ENCODE measurements at places on chromosomes 7 and 10.
A peak's percentile ranks its signal among the peaks of the same experiment; 100 is the strongest.

GRCh38 chr10:88042160-88043100, 179.0 kb downstream of the PTEN start:
- DNase-seq = no peak

DNA sequence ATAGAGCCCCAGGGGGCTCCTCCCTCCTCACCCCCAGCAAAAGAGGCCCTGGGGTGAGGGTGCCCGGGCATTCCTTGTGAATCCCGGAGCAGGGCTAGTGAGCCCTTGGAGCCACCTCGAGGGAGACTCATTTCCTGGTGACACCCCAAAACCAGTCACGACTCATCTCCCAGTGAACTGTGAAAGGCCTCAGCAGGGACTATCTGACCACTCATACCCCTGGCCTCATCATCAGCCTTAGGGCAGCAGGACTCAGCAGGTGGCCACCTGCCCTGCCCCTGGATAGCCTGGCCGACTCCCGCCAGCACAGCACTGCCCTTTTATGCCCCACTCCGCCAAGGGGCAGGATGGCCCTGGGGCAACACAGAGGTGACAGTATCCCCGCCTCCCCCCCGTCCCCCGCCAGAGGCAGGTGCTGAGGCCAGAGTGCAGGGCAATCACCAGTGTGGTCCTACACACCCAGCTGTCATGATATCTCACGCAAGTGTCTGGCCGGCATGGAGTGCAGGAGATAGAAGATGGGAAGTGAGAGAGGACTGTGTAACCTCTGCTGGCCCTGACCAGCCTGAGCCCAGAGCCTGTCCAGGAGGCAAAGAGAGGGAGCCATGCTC, 3.2 kb downstream of the SNCG start:
- DNase-seq = no peak

GRCh38 chr10:107611115-107611514, 446.6 kb upstream of the SORCS1 start:
- no peak for DNase-seq

DNA sequence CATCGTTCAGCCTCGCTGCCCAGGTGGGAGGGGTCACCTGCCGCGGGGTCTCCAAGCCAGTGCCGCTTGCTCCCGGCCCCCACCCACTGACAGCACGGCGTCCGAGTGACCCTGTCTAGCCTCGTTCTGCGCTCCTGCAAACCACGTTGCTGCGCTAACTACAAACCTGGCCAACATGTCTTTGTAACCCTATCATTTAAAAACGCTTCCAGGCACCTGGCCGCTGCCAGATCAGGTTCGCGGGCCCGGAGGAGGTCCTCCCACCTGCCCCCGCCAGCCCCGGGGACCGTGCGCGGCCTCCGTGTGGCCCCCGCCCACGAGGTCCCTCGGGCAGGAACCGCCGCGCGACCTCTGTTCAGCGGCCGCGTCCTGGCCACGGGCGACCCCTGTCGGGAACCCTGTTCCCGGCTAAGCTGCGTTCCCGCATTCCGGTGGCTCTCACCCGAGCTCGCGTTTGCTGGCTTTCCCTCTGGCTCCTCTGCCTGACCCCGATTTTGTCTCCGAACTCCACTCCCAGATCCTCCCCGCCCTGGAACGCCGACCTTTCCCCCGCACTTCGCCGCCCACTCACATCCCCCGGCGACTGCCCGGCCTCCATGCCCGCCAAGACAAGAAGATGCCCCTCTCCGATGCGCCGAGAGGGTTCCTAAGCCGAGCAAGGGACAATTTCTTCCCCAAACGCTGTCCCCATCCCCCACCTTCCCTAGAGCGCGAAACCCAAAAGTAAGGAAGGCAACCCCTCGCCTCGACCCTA, 2.4 kb downstream of the SFMBT2 start:
- DNase-seq = peak; percentile 38

GRCh38 chr10:1002425-1003006, 14.3 kb downstream of the GTPBP4 start:
- DNase-seq = no peak

DNA sequence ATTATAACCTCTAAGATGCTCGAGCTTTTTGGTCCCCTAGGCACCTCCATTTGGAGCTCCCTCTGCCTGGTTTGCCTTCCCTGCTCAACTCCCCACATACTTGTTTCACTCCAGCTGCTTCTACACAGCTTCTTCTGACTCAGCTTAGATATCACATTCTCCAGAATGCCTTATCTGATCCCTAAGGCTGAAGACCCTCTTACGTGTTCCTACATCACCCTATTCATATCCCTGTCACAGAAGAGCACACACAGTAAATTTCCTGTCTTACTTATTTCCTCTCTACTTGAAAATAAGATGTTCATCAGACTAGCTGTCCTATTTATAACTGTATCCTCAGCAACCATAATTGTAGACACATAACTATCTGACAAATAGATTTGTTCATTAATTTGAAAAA, 61.3 kb upstream of the RNF148 start:
- DNase-seq = no peak

GRCh38 chr10:132939957-132940790, 2.2 kb downstream of the CFAP46 start:
- peak; percentile 12 for DNase-seq

DNA sequence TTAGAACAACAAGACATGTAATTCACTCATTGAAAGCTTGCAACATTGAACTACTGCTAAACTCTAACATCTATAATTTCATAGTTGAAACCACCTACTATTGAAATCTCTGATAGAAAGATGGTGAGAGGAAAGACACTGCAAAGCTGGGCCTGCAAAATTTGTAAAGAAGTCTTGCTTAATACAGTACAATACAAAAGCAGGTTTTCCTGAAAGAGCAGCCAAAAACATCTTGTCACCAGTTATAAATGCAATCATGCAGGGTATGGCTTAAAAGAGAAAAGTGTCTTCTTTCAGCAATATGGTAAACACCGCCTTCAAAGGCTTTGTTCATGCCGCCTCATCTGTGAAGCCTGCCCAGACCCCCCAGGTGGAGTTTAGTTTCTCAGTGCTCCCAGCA, 109.2 kb downstream of the ANK3 start:
- DNase-seq = no peak

- no peak for DNase-seq
Observed at GRCh38 chr10:4532976-4533375, 293.0 kb upstream of the AKR1E2 start.

DNA sequence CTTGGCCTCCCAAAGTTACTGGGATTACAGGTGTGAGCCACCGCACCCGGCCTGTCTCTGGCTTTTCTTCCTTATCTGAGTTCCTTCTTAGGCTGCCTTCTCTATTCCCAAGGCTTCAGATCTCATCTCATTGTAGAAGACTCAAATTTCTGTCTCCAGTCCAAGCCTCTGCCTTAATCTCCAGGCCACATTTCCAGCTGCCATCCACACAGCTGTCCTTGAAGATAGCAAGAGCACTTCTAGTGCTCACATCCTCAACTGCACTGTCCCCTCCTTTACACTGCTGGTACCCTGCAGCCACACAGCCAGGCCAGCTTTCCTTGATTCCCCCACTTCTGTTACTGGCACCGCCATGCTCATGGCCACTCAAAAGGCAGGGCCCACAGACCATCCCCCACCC, 35.6 kb downstream of the POLL start:
- no peak for DNase-seq

- no peak for DNase-seq
Observed at GRCh38 chr7:132112657-132113056, 463.6 kb downstream of the PLXNA4 start.

GRCh38 chr10:33103863-33104379, 145.9 kb upstream of the ITGB1 start:
- DNase-seq = no peak

DNA sequence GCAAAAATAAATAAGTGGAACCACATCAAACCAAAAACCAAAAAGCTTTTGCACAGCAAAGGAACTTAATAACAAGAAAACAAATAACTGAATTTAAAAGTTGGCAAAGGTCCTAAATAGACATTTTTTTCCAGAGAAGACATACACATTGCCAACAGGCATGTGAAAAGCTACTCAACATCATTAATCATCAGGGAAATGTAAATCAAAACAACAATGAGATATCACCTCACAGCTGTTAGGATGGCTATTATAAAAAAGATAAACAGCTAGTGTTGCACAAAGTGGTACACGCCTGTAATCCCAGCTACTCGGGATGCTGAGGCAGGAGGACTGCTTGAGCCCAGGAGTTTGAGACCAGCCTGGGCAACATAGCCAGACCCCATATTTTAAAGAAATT, 2.2 kb upstream of the SUN3 start:
- no peak for DNase-seq

DNA sequence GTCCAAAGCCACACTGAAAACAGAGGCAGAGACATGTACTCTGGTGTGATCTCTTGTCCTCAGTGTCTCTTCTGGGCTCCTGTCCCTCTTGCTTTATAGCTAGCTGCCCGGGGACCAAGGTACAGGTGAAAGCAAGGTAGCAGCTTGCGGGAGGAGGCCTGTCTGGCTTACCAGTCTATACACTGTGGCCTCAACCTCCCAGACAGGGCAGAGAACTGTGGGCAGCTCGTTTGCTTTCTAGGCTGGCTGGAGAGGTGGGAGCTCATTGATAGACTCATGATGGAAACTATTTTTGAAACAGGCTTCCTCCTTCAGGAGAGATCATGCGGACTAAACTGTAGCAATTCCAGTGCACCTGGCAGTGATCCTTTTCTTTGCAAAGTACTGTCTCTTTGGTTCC, 4.6 kb downstream of the CYREN start:
- DNase-seq = no peak

DNA sequence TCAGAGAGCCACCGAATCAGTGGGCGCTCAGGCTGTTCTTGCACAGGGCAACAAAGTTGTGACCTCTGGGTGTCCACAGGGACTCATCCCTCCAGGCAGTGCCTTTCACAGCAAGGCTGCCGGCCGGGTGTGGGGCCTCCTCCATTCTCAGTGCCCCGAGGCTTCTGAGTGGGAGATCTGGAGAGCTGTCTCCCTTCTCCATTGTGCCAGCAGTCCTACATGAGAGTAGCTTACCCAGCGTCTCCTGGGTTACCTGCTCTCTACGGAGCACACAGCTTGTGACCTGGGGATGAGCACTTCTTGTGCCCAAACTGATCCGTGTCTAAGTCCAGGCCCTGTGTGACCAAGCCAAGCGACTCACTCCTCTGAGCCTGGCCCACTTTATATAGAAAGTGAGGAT, 240.9 kb upstream of the GRB10 start:
- no peak for DNase-seq

DNA sequence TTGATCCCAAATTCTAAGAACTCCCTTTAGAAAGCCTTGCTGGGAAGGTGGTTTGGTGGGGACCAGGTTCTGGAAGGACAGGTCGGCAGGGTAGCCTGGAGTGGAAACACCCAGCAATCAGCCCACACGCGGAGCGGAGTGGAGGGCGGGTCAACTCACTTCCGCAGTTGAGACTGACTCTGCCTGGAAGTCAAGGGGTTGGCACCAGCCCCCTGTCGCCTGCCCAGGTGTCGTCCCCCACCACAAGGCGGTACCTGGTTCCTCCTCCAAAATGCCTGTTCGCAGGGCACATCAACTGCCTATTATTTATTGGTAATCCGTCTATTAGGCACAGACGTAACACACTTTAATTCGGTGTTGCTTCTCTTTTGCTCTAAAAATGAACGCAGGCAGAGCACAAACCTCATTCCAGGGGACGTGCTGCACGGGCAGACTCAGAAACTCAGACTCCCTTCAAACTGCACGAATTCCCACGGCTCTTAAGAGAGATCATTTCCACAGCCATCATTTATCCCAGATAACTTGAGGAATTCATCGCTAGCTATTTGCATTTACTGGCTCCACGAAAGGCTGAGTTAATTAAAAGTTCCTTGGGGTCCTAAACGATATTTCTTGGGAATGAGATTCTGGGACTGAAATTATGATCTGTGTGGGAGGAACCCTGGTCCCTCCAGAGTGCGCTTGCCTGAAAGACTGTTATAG, 248.2 kb upstream of the PPP2R2D start:
- no peak for DNase-seq

- no peak for DNase-seq
Observed at GRCh38 chr10:97724341-97724941, 10.9 kb downstream of the MARVELD1 start.

DNA sequence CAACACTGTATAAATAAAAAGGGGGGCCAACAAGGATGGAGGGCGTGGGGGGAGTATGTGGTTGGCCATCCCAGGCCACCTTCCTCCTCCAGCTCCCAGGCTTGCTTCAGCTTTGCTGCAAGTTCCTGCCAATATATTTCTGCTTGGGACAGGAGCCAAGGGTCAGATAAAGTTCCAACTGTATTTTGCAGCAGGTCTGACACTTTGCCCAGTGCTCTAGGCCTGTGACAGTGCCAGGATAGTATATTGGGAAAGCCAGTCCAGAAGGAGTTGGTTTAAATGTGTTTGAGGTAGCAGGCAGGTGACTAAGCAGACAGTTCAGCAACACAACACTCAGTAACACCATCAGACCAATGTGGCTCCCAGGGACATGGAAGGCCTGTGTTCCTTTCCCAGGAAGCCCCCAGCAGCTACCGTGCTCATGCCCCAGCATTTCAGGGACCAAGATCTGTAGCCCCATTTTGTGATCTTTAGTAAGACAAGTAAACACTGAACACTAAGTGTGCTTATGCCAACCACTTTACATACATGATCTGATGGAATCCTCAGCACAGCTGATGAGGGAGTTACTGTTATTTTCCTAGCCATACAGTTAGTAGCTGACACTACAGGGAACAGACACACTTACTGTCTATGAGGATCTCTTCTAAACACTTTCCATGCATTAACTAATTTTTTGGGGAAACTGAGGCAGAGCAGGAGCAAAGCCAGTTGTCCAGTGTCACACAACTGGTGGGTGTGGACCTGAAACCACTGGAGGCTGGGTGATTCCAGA, 38.9 kb downstream of the DNAJB12 start:
- DNase-seq = no peak

GRCh38 chr7:85714951-85715350, 528.1 kb upstream of the SEMA3D start:
- no peak for DNase-seq

- no peak for DNase-seq
Observed at GRCh38 chr7:90692947-90693346, 96.8 kb downstream of the CDK14 start.

DNA sequence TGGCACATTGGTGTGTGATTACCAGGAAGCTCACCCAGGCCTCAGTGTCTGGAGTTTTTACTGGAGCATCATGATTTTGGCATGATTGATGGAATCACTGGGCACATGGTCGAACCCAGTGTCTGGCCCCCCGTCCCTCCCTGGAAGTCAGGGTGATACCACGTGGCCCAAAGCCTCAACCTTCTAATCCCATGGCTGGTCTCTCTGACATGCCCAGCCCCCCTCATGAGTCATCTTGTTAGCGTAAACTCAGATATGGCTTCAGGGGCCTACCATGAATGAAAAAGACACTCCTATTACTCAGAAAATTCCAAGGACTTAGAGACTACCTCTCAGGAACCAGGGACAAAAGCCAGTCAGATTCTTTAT, 109.3 kb downstream of the GRK5 start:
- no peak for DNase-seq

- no peak for DNase-seq
Observed at GRCh38 chr10:118567701-118568248, 27.7 kb downstream of the PRLHR start.

- no peak for DNase-seq
Observed at GRCh38 chr7:129401228-129401966, 32.8 kb upstream of the STRIP2 start.

- DNase-seq = no peak
Observed at GRCh38 chr7:126026421-126027088, 1096.9 kb upstream of the POT1 start.

GRCh38 chr10:35074266-35074665, 15.9 kb downstream of the CUL2 start:
- no peak for DNase-seq

Measured in stimulated activated naive CD4-positive, alpha-beta T cell treated with Interleukin-2 at 50 U/mL for 16 hours (primary cell).